ENCODE measurements at places on chromosomes 3 and 15. TPM values are rescaled to one million over a fixed set of nuclear protein-coding genes. Genes with fewer than 3 reads are reported as not detected.

The SCG3 gene
- not detected for total RNA-seq

The CELF6 gene
- total RNA-seq, result 0.08 TPM

The NPHP3 gene
- total RNA-seq, result 25.8 TPM

The PDCD7 gene
- total RNA-seq, result 29.4 TPM

- no peaks in the 10 kb centered on the region for H3K27me3 ChIP-seq
- H3K4me3 ChIP-seq, result no peak overlapping the region
- H3K4me1 ChIP-seq, result no peaks in the 10 kb centered on the region
- no peaks in the 10 kb centered on the region for H3K36me3 ChIP-seq
- no peak for DNase-seq
Measured at GRCh38 chr3:115922681-115923347, 299.5 kb downstream of the GAP43 start.

DNA sequence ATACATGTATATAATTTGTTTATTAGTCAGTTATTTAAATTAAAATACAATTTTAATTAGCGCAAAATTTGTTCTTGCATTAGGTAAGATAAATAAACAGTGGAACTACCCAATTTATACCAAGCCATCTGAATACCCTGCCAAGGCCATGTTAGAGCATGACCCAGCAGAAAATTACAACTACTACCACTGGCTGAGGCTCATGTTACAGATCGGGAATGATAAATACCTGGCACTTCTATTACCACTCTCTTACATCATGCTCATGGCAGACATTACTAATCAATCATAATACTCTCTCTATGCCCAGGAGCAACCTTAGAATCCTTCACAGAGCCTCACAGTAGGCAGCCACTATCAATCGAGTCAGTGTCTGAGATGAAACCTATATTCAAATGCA is 21.2 kb upstream of the LMOD3 start:
- no peaks in the 10 kb centered on the region for H3K27me3 ChIP-seq
- no peak overlapping the region for H3K4me3 ChIP-seq
- no peak overlapping the region for H3K27ac ChIP-seq
- H3K4me1 ChIP-seq, result no peaks in the 10 kb centered on the region
- no peaks in the 10 kb centered on the region for H3K36me3 ChIP-seq
- no peak for DNase-seq

DNA sequence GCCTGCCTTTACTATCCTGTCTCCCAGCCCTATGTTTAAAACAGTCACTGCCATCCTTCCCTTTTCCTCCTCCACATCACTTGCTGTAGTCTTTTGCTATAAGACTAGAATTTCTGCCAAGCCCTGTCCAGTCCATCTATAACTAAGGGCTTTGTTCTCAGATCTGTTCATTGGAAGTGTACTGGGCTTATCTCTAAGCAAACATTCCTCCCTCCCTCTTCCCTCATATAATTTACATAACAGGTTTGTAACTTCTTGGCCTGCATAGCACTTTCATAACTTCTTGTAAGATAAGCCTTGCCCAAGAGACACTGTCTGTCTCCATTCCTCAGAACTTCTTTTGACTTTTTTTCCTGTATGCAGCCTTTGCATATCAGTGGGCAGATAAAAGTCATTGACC is 16.7 kb downstream of the TPRG1 start:
- no peaks in the 10 kb centered on the region for H3K4me1 ChIP-seq
- H3K27ac ChIP-seq, result no peak overlapping the region
- DNase-seq, result no peak
- H3K4me3 ChIP-seq, result no peak overlapping the region

GRCh38 chr3:66487465-66487864 is 13.4 kb downstream of the LRIG1 start:
- peaks cover 45% of the 10 kb centered on the region for H3K4me1 ChIP-seq
- H3K27ac ChIP-seq, result no peak overlapping the region
- DNase-seq, result no peak
- no peaks in the 10 kb centered on the region for H3K27me3 ChIP-seq

- H3K27ac ChIP-seq, result no peak overlapping the region
- no peaks in the 10 kb centered on the region for H3K27me3 ChIP-seq
- DNase-seq, result no peak
- no peaks in the 10 kb centered on the region for H3K4me1 ChIP-seq
Measured at GRCh38 chr3:154023148-154023547, 98.0 kb upstream of the ARHGEF26 start.

GRCh38 chr3:31288641-31289100 is 244.1 kb upstream of the STT3B start:
- H3K36me3 ChIP-seq, result no peaks in the 10 kb centered on the region
- no peaks in the 10 kb centered on the region for H3K27me3 ChIP-seq
- no peak overlapping the region for H3K27ac ChIP-seq
- peak; percentile 46 for DNase-seq
- peaks cover 13% of the 10 kb centered on the region for H3K4me1 ChIP-seq
- no peak overlapping the region for H3K4me3 ChIP-seq

DNA sequence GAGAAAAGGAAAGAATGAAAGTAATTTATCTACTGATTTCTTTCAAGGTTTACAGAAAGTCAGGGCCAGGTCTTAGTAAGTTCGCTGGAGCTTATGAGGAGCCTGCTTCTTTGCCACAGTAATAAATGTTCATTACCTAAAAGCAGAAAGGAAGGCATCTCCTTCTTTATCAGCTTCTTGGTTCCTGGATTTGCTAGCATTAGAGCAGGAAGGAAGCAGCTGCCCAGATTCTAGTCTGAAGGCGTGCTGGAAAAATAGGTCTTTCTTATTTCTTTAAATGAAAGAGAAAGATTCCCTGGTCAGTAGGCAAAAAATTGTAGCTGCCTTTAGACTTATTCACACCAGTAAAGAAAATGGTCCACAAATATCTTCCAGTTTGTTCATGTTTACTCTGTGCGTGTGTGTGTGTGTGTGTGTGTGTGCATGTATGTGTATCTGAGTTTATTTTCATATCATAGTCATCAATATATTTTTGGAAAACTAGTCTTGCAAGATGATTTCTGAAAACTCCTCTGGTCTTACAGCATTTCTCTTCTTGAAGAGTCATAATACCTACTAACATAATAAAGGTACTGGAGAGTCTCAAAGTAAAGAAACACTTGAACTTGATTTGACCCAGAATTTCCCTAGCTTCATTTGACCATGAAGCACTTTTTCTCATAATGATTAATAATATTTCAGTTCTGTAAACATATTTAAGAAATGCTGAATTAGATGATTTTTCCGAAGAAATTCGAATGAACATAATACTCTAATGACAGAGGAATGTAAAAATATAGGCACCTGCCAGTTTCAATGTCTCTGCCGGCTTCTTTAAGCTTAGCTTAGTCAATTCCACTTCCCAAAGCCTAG is 255.3 kb upstream of the ZPLD1 start:
- H3K27ac ChIP-seq, result peak overlapping the region; percentile 68
- no peak overlapping the region for H3K4me3 ChIP-seq
- H3K27me3 ChIP-seq, result no peaks in the 10 kb centered on the region
- no peaks in the 10 kb centered on the region for H3K36me3 ChIP-seq
- peaks cover 40% of the 10 kb centered on the region for H3K4me1 ChIP-seq

DNA sequence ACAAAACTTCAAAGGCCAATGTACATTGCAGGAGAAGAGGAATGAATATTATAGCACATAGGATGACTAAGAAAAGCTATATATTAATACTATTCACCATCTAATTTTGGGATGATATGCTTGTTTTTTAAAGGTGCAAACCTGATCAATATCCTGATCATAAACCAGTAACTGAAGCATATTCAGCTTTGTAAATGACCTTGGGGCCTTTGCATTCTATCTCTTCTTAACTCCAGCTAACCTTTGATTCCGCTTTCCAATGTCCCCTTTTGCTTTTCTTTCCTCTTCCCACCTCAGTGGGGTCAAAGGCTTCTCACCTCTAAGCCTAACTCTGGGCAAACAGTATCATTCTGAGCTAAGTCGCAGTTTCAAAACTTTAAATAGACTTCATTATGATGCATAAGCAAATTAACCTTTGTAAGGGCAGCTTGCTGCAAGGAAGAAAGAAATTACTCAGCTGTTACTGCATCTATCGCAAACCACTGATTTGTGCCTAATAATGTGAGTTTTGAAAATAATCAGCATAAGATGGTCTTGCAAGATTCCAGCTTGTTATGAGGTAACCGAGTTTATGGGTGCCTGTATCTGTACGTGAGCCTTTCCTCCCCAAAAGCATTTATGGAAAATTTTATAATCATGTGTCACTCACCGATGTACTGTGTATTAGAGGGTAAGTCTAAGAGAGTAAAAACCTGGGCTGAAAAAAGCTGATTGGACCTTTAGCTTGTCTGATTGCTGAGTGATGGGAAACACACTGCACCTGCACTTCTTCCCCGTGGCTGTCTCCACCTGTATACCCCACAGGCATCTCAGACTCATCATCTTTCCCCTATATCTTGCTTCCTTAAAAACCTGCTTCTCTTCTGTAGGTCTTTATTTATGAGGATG is 116.8 kb downstream of the TPRG1 start:
- no peak overlapping the region for H3K27ac ChIP-seq
- H3K27me3 ChIP-seq, result no peaks in the 10 kb centered on the region
- H3K36me3 ChIP-seq, result no peaks in the 10 kb centered on the region
- no peak overlapping the region for H3K4me3 ChIP-seq
- H3K4me1 ChIP-seq, result no peaks in the 10 kb centered on the region
- no peak for DNase-seq

DNA sequence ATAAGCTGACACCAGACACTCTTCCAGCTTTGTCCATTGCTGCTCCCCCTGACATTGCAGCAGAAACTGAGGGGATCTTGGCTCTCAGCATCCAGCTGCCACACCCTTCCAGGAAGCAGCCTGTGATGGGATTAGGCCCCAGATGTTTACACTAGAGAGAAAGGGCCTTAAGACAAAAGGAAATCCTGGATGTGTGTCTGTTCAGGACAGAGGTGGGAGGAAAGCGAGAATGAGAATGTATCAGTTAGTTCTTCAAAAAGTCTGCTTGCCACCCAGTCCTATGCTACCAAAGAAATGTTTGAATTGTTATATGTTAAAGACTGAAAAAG is 58.8 kb downstream of the HES1 start:
- no peak overlapping the region for H3K27ac ChIP-seq
- no peak for DNase-seq
- H3K36me3 ChIP-seq, result no peaks in the 10 kb centered on the region

DNA sequence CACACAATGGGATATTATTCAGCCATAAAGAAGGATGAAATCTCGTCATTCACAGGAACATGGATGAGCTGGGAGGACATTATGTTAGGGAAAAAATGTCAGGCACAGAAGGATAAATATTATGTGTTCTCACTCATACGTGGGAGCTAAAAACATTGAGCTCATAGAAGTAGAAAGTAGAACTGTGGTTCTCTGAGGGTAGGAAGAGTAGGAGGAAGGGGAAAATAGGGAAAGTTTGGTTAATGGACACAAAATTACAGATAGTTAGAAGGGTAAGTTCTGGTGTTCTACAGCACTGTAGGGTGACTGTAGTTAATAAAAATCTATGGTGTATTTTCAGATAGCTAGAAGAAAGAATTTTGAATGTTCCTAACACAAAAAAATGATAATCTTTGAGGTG is 102.6 kb upstream of the LIPC start:
- DNase-seq, result no peak
- H3K27me3 ChIP-seq, result no peaks in the 10 kb centered on the region
- no peak overlapping the region for H3K4me3 ChIP-seq
- no peak overlapping the region for H3K27ac ChIP-seq

Measured in SJSA1 (cell line).